ENCODE measurements at places on chromosomes 12 and 14. TPM values are rescaled to one million over a fixed set of nuclear protein-coding genes. Genes with fewer than 3 reads are reported as not detected.
A peak's percentile ranks its signal among the peaks of the same experiment; 100 is the strongest.

DNA sequence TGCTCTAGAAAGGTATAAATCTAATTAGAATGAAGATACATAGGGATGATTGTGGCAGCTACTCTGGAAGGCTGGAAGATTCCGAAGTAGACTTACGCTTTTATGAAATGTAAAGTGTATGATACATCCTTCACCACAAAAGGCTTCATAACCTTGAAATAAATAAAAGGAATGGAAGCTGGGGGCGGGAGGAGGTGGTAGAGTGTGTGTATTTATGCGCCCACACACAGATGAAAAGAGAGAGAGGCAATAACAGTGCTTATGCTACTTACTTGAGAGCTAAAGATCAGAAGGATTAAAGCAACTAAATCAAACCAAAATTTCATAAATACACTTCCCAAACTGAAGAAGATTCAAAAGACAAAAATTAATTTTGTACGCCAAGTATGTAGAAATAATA, 30.4 kb downstream of the CBX5 start:
- DNase-seq: no peak

DNA sequence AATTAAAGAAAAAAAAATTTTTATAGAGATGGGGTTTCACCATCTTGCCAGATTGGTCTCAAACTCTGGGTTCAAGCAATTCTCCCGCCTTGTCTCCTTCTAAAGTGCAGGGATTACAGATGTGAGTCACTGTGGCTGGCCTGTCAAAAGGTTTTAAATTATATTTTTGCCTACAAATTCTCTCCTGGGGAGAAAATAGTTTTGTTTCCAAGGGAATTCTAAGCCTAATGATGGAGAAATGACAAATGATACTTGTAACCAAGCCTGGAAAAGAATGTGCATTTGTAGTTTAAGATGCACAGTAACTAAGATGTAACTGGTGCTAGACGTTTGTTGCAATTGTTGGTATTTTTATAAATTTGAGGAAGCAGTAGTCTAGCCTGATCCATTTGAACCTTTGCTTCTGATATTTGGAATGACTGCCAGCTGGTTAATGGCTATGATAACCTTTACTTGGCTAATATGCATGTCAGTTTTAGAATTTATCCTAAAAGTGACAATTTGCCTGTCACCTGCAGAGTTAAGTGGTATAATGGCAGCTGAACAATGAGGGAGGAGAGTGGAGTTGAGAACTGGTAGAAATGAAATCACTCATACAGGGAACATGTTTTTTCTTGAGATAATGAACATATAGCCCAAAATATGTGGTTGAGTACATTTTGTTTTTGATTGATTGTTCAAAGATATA, 148.0 kb downstream of the FUT8 start:
- no peak for DNase-seq

DNA sequence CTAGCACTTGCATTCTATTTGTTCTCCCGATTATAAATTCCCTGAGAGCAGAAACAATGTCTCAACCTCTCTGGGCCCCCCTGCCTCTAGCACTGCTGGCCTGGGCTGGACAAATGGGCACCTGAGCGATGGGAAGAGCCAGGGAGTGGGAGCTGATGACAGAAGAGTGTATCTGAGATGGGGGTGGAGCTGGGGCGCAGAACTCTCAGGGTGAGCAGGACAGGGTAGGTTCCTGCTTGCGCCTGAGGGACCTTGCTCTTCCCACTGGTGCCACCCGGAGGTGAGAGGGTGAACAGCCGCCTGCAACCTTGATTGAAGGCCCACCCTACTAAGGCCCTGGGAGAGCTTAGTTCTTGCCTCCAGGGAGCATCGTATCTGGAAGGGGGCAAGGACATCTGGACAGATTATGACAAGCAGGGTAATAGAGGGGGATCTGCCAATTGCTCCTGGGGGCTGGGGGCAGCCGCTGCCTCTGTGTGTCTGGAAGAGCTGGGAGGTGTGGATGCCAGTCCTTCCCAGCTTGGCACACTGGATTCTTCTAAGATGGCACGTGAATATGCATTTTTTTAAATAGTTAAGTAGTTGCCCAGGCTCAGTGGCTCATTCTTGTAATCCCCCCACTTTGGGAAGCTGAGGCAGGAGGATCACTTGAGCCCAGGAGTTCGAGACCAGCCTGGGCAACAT, 43.0 kb upstream of the TSPAN9 start:
- peak; percentile 67 for DNase-seq

Gene NGB
- total RNA-seq: not detected

All from gastrocnemius medialis (tissue), 4 donors.